ENCODE measurements at places on chromosomes 12 and 14.

DNA sequence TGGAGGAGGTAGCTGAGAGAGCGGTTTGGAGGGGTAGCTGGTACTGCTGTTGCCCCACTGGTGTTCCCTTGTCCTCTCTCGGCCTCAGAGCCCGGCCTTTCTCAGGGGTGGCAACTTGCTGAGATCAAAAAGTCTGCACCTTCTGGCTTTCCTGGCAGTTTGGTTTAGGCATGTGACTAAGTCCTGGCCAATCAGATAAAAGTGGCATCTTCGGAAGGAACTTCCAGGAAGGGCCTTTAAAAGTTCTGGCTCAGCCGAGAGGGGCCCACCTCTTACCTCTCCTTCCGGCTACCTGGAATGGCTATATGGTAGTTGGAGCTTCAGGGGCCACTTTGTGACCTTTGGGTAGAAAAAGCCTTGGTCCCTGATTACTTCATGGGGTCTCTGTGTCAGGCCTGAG is 152.6 kb downstream of the GLT1D1 start:
- no peak for DNase-seq

DNA sequence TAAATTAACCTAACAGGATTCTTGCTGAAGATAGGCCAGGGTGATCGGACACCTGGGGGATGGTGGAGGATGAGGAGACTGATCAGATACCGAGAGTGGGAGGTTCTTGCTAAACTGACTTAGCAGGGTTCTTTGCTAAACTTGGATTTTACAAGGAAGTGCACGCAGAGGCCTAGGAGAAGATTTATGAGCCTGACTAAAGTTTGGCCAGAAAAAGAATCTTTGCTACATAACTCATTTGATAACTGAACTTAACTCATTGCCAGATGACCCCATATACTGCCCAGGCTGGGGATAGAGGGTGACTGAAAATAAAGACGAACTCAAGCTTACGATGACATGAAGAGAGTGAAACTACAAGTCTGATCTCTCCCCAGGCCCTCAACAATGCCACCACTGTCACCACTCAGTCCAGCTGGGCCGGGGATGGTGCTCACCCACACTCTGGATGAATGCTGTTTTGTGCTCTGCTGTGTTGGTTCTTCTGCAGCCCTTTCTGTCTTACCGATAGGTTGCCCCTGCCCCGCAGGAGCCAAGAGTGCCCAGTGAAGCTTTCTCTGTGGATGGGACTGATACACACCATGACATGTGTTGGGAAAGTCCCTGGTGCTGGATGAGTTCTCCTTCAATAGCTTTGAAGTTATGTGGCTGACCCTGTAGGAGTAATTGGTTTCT is 29.0 kb downstream of the PPFIBP1 start:
- DNase-seq: no peak

DNA sequence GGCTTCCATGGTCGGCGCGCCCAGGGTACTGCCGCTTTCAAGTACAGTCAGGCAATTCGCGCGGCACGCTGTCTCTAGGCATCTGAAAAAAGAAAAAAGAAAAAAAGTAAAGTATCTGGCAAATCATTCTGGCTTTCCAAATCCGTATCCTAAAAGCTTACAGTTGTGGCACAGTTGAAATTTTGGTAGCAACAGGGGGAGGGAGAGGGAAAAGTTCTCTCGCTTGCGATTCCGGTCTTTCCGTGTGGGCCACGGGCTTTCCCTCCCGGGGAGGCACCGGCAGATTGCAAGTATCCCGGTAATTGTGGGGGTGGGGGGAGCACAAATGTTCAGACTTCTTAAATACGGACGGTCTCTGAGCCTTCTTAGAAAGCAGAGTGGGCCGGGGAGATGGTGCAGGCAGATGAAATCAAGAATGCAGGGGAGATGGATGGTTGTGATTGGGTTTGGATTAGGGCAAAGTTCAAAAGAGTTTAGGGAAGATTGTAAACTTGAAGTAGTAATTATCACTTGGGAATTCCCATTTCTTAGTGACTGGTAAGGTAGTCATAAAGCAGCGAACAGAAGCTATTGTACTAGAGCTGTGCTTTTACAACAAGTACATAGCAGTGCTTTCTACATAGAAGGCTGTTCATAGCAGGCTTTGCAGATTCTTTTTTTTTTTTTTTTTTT is 1.2 kb downstream of the SOCS2 start:
- no peak for DNase-seq

DNA sequence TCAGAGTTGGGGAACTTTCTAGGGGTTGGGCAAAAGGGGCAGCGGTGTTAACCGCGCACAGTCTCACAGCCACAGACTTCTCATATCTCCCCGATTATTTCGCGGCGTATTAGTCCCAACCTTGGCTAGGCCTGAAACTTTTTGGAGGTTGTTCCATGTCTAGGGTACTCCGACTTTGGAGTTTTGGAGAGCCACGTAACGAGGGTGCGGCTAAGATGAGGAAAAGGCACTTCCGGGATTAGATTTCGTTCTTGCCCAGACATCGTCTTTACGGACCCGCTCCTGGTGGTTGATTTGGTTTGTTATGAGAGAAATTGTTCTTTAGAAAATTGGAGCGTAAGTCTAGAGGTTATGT is 513 bp downstream of the CCNK start:
- no peak for DNase-seq

- no peak for DNase-seq
Observed at GRCh38 chr12:90281154-90281868, 572.7 kb upstream of the ATP2B1 start.

- DNase-seq: no peak
Observed at GRCh38 chr12:10453156-10453555, at the start of gene KLRC1. Gene KLRC1, minus strand, starts transcription at chr12:10453377. Its CDS starts 2,221 bp downstream, at chr12:10451156.

GRCh38 chr12:38761636-38762342 is 143.6 kb downstream of the CPNE8 start:
- no peak for DNase-seq

DNA sequence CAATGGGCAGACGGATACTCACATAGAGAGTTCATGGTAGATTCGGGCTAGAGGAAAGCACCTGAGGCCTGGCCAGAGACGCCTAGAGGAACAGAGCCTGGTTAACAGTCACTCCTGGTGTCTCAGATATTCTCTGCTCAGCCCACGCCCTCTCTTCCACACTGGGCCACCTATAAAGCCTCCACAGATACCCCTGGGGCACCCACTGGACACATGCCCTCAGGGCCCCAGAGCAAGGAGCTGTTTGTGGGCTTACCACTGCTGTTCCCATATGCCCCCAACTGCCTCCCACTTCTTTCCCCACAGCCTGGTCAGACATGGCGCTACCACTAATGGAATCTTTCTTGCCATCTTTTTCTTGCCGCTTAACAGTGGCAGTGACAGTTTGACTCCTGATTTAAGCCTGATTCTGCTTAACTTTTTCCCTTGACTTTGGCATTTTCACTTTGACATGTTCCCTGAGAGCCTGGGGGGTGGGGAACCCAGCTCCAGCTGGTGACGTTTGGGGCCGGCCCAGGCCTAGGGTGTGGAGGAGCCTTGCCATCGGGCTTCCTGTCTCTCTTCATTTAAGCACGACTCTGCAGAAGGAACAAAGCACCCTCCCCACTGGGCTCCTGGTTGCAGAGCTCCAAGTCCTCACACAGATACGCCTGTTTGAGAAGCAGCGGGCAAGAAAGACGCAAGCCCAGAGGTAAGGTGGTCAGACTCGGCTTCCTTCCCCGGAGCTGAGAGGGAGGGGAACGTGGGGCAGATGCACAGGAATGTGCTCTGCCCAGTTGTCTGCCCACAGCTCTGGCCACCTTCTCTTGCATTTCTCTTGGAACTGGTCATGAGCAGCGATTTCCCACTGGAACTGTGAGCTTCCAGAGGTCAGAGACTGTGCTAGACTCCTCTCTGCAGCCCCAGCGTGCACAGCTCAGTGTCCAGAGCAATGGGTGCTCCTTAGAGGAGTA is at the start of gene CD4:
TSS of gene CD4 (plus strand) at position 557 of the 953 bp plus-strand sequence. CDS start 10,611 bp downstream, outside the sequence.
- no peak for DNase-seq
